ENCODE measurements at places on chromosomes 6 and 20.

DNA sequence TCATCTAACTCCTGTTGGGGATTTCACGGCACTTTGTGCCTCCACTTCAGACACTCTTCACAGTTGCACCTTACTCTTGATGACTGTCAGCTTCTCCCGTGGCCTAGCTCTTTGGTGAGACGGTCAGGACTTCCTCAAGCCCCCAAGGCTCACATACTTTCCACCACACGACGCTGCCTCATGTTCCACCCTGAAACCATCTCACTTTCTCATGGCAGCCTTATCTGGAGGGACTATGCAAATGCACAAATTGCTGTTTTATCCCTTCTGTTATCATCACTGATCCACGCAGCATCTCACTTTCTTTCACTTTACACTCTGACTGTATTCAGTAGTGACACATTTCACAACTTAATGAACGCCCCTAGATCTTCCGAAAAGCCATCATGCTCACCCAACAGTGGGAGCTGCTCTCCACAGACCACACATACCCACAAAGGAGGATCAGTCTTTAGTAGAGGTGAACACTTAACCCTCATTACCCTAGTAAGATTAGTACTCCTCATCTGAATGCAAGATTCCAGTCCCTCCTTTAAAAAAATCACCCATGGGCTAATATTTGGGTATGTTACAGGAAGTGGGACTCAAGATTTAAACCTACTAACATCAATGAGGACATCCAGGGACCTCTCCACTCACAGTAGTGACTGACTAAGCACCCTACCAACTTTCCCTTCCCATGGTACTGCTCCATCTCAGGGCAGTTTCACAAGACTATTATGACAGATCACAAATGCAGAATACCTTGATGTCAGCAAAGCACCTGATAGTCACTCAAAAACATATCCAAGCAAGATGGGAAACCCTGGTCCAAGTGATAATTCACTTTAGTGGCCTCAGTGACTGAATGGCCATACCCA is 35.4 kb downstream of the FYN start:
- no peak for DNase-seq

DNA sequence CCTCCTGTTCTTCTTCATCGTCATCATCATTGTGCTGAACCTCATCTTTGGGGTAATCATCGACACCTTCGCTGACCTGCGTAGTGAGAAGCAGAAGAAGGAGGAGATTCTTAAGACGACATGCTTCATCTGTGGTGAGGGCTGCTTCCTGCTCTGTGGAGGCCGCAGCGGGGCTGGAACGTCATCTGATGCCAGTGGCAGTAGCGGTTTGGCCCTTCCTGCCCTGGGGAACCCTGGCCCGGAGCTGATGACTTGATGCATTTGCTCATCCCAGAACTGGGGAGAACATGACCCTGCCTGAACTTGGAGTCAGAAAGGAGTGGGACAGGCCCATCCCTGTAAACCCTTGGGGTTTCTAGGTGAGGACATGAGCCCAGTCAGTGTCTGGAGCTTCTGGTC is 18.7 kb downstream of the UQCC2 start:
- DNase-seq, result no peak

GRCh38 chr20:33437141-33437911 is 6.2 kb downstream of the SNTA1 start:
- no peak for DNase-seq

GRCh38 chr6:6711832-6712448 is 123.4 kb downstream of the LY86 start:
- DNase-seq, result no peak

GRCh38 chr6:34672657-34673043 is 23.9 kb downstream of the ILRUN start:
- no peak for DNase-seq

- peak; percentile 38 for DNase-seq
Observed at GRCh38 chr6:42790549-42791181, 8.8 kb downstream of the BICRAL start.

DNA sequence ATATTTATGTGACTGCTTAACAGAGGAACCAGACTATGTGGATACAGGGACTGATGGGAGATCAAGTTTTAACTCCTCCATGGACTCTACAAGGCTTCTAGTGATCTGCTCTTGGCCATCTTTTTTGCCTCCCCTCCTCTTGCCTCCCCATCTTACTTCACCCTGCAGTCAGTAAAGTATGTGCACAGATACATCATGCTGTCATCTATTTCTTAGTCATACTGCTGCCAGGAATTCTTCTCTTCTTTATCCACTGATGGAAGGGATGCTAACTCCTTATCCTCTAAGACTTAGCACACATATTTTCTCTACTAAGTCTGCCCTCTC is 27.6 kb upstream of the FAM83C start:
- no peak for DNase-seq

DNA sequence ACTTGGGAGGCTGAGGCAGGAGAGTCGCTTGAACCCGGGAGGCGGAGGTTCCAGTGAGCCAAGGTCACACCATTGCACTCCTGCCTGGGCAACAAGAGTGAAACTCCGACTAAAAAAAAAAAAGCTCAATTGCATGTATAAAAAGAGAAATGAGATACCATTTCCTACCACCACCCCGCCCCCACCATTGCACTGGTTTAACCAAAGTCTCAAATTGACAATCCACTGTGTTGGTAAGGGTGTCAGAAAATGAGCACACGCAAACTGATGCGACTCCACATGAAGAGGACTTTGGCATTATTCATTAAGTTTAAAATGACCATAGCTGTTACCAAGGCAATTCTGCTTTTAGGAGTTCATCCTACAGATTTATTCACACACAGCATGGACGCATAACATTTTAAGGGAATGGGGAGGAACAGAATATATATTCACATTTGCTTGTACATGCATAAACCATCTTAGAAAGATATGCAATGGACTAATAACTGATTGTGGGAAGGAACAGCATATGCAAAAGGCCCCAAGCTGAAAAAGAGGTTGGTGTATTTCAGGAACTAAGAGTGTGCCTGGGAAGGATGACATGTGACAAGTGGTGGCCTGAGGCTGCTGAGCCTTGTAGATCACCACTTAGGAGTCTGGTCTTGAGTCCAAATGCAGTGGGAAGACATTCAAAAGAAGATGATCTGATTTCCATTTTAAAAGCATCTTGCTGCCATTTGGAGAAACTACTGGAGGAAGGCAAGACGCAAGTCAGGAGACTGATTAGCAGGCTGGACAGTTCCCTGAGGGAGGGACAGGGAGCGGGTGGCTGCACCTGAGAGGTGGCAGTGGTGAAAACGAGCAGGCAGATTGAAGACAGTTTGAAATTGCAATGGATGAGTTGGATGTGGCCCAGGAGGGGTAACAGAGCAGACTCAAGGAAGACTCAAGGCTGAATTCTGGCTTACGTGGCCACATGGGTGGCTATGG is 37.2 kb upstream of the PTPN1 start:
- DNase-seq, result no peak

GRCh38 chr6:121285041-121285440 is 49.2 kb downstream of the TBC1D32 start:
- DNase-seq, result no peak

DNA sequence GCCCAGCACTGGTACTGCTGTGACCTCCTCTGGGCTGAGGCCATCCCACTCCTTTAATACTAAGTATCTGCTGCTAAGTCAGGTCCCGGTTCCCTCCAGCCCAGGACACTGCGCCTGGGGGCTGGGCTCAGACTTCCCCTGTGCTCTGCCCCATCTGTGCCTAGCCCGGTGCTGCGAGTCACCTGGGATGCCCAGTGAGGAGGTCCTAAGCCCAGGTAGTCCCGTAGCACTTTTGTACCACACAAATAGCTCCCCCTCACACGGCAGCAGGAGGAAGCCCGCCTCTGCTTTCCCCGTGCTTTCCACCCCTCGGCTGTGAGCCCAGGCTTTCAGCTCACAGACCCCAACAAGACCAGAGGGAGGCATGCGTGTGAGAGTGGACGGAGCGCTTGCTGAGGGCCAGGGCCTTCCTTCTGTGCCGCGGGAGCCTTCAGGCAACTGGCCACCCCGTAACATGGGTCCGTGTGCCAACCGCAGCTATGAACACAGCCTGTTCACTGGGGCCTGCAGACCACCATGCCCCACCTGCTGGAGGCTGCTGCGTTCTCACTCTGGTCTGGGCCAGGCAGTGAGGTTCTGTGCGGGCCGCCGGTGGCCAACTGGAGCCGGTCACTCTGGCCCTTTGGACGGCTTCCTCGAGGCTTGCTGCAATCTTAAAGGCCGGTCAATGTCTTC is 79.9 kb upstream of the MPC1 start:
- DNase-seq, result no peak

- DNase-seq, result no peak
Observed at GRCh38 chr6:20770773-20771172, 236.5 kb downstream of the CDKAL1 start.

DNA sequence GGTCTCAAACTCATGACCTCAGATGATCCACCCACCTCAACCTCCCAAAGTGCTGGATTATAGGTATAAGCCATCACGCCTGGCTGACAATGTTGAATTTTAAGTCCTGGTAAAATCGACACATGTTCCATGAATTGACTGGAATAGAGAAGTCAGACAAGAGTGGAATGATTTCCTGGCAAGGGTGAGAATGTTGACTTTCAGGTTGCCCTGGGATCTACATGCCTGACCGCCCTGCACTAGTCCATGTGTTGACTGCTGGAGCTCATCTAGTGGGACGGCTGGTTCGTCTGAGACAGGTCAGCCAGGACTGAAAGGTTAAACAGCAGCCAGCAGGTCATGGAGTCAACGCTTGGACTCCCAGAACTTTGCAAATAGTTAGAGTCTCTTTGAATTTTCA is 88.8 kb downstream of the SASH1 start:
- DNase-seq, result no peak

- DNase-seq, result no peak
Observed at GRCh38 chr6:153108315-153108714, 22.8 kb downstream of the RGS17 start.
